Upper lobe of right lung (tissue), 1 donor: ENCODE measurements at places on chromosomes 13 and 19.

GRCh38 chr13:20714161-20714560 is 10.7 kb downstream of the IL17D start:
- peak overlapping the region; percentile 6 for H3K27ac ChIP-seq
- H3K36me3 ChIP-seq = no peaks in the 10 kb centered on the region
- DNase-seq = no peak
- H3K27me3 ChIP-seq = no peaks in the 10 kb centered on the region
- no peak overlapping the region for H3K4me3 ChIP-seq

DNA sequence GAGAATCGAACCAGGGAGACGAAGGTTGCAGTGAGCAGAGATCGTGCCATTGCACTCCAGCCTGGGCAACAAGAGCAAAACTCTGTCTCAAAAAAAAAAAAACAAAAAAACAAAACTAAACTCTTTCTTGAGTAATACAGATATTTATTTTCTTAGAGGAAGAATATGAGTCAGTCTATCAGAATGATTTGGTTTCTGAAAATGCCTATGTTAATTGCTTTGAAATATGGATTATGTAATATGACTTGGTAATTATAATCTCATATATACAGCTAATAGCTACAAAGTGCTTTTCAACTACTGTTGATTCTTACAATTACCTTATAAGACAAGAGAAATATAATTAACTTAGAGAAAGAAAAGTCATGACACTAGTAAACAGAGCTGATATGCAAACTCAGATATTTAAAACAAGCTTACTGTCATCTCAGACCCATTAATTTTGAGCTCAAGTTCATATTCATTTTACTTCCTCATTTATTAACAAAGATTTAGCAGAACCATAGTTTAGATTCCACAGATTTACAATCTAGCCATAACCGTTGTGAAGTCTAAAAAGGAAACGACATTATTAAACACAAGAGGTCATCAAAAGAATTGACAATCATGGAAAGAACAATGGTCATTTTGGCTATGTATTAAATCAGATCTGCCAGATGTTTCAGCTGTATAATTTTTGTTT is 88.0 kb downstream of the TBC1D4 start:
- no peak for DNase-seq
- no peaks in the 10 kb centered on the region for H3K27me3 ChIP-seq
- no peaks in the 10 kb centered on the region for H3K4me1 ChIP-seq
- no peak overlapping the region for H3K27ac ChIP-seq

DNA sequence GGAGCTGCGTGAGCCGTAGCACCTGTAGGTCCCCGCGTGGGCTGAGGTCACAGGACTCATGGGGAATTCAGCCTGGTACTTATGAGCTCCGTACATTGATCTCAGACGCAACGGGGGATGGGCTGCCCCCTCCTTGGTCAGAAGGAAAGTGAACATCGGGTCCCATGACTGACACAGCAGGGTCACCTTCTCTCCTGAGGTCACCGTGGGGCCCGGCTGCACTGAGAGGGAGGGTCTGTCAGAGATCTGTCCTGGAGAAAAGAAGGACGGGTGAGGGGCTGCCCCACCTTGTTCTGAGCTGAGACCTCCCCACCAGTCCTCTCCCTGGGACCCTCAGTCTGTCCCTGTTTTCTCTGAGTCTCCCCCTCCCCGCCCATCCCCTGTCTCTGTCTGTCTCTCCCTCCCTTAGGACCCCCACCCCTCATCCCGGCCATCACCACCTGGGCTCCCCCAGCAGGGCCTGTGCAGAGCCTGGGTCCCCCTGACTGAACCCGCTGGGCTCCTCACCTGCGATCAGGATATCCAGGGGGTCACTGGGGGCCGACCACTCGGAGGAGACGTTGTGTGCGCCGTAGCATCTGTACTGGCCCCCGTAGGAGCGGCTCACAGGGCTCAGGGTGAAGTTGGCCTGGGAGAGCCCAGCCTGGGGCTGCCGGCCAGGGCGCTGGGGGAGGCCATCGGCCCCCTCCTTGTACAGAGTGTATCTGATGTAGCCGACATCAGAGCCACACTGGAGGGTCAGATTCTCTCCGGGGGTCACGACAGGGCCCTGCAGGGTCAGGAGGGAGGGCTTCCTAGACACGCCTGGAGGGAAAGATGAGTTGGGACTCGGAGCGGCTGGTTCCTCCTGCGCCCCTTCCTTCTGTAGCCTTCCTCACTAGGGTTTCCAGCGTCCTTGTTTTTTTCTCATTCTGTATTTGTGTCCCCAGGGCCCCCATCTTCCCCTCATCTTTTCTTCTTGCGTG is 1.8 kb downstream of the LILRA4 start:
- no peak overlapping the region for H3K27ac ChIP-seq
- no peaks in the 10 kb centered on the region for H3K4me1 ChIP-seq
- H3K36me3 ChIP-seq = no peaks in the 10 kb centered on the region
- peaks cover 3% of the 10 kb centered on the region for H3K27me3 ChIP-seq
- peak; percentile 53 for DNase-seq
- H3K4me3 ChIP-seq = no peak overlapping the region

- H3K4me3 ChIP-seq = no peak overlapping the region
- H3K27me3 ChIP-seq = no peaks in the 10 kb centered on the region
- no peaks in the 10 kb centered on the region for H3K36me3 ChIP-seq
- no peak for DNase-seq
- no peaks in the 10 kb centered on the region for H3K4me1 ChIP-seq
Measured at GRCh38 chr13:73428706-73429105, 369.9 kb downstream of the KLF5 start.

DNA sequence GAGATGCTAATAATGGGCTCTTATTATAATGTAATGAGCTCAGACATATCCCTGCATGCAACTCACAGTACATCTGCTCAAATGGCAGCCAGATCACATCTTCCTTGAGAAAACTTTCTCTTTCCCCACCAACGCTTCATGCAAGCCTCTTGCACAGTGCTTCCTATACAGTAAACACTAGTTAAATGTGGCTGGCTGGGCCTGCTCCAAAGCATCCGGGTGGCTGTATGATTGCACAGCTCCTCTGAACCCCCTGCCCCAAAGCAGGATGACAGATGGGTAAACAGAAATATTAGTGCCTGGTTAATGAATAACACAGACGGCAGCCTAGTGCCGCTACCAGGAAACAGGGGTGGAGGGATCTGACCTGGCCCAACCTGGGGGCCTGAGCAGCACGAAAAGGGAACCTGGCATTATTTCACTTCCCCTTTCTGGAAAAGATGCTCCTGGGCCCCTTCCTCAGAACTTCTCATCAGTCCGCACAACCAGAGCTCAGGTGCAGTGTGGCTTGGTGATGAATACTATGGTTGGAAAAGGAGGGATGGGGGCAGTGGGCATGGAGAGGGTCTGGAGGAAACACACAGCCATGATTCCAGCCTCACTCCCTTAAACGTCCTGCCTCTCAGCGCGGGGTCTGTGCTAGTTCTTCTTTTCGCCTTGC is 10.8 kb downstream of the FFAR2 start:
- H3K27ac ChIP-seq = no peak overlapping the region
- DNase-seq = no peak
- no peaks in the 10 kb centered on the region for H3K36me3 ChIP-seq
- peaks cover 40% of the 10 kb centered on the region for H3K4me1 ChIP-seq
